ENCODE measurements at places on chromosomes 2 and 18. TPM values are rescaled to one million over a fixed set of nuclear protein-coding genes. Genes with fewer than 3 reads are reported as not detected.

DNA sequence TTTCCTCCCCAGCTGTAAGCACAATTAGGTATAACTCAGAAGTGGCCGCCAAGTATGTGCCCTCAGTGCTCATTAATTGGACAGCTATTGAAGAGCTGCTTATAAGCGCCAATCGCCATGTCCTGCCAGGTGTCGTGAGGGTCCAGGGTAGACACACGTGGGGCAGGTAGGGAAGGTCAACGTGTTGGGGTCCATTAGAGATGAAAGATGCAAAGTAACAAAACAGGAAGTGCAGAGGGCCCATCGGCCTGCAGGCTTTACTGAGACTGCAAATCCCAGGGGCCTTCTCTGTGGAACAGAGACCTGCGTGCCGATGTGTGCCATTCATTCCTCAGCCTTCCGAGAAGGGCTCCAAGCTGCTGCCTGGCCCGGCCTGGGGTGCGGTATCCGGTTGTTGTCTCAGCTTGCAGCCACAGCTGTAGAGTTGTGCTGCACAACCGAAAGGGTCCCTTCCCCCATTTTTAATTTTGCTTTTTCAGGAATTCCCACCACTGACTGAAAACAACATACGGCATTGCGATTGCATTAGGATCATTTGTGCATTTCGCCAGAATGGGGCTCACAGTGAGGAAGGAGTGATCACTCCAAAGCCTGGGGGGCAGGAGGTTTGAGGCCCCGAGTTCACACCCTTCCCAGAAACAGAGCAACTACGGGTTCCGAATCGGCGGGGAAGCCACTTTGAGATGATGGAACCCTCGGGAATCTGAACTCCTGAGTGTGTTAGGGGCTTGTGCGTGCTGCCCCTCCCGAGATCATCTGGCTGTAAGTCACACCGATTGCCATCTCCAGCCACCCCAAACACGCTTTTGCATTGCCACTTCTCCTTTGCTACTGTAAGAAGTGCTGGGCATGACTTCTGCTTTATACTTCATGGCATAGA is 94.3 kb downstream of the TSHZ1 start:
- DNase-seq, result no peak

GRCh38 chr2:218745160-218745558 is 34.5 kb downstream of the TTLL4 start:
- no peak for DNase-seq

Gene C2orf80
- polyA plus RNA-seq, result not detected

DNA sequence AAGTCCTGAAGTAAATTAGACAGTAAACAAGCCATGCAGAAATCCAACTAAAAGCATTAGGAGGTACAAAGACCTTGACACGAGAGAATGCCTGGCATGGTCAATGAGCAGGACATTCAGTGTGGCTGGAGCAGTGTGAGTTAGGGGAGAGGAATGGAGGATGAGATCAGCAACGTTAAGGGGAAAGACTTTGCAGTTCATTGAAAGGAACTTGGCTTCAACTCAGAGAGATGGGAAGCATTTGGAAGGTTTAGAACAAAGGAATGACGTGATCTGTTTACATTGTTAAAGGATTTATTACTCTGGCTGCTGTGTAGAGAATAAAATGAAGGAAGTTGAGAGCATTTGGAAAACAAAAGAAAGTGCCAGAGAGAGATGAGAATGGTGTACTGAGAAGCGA is 621.3 kb downstream of the XIRP2 start:
- peak; percentile 94 for DNase-seq

Gene ZSWIM2
- polyA plus RNA-seq, result not detected

DNA sequence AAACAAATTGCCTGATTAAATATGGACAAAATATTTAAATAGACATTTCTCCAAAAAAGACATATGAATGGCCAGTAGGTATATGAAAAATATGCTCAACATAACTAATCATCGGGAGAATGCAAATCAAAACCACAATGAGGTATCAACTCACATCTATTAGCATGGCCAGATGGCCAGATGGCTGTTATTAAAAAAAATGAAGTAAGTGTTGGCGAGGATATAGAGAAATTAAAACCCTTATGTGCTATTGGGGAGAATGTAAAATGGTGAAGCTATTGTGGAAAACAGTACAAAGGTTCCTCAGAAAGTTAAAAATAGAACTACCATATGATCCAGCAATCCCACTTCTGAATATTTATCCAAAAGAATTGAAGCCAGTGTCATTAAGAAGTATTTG is 272.3 kb upstream of the ZNF804A start:
- no peak for DNase-seq

GRCh38 chr2:62545261-62545660 is 39.3 kb upstream of the TMEM17 start:
- no peak for DNase-seq

DNA sequence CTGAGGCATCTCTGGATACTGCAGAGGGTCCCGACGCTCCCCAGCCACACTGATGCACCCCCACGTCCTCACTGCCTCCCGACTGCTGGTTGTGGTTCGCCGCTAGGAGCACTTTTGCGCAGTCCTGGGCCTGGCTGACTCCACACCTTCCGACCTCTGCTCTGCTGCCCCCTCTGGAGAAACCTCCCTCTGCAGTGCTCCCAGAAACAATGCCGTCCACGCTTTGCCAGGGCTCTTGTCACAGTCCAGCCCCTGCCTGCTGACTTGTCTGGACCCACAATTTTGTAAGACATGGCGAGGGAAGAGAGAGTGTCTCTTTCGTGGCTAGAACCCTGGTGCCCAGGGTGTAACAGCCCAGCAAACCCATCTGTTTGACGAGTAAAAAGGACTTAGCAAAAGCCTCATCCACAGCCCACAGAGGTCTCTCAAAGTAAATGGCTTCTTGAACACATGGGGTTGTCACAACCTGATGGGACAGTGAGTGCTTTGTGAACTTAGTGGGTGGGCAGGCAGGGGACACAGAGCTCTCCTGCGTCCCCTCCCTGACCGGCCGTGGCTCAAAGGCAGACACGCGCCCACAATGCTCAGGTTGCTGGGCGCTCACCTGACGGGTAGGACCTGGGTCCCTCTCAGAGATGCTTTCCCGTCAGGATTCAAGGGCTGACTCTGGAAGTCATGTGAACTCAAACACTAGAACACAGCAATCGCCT is 4.0 kb downstream of the COPS9 start:
- DNase-seq, result no peak

Gene RAB6C
- not detected for polyA plus RNA-seq

GRCh38 chr2:231600619-231601355 is 8.1 kb downstream of the TEX44 start:
- DNase-seq, result no peak

DNA sequence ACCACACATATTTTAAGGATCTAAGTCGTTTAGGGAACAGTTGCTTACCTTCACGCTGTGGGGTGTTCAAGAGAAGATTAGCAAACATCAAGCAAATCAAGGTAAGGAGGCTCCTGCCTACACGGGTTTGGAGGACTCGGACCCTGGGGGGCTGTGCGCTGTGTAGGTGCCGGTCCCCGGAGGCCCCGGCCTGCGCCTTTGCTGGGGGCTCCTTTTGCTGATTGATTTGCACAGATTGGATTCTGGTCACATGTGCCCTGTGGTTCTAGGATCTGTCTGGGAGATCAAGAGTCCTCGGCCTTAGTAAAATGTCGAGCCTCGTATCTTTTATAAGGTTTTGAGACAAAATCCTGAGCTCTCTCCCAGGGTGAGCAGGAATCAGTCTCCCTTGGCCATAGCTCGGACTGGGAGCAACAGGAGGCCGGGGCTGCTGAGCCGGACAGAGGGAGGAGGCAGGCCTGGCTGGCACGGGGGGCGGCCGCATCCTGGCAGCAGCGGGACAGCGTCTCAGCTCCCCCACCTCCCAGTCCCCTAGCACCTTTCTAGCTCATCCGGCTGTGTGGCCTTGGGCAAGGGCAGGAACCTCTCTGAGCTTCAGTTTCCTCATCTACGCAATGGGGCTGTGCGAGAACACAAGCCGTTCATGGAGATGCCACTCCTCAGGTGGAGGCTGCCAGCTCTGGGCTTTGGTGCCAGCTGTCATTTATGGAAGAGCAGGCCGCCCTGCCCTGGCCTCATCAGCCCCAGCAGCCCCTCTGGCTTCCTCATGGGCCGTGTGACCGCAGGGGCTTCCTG is 147.2 kb downstream of the MBP start:
- DNase-seq, result no peak

Gene ITGA6
- polyA plus RNA-seq, result 14.6 TPM

Gene STRADB
- polyA plus RNA-seq, result 5.3 TPM

DNA sequence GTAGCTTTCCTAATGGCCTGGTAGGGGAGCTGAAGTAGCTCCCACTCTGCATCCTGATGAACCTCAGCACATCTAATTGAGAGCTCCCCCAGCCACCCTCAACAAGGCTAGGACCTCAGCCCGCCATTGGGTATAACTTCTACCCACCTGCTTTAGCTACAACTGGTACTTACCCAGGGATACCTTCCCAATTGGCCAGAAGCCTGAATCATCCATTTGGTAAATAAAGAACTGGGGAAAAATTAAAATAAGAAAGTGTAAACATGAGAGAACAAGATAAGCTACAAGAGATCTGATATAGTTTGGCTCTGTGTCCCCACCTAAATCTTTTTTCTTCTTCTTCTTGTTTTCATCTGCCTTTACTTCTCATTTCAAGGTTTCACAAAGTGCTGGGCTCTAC is 372.0 kb downstream of the CMPK2 start:
- DNase-seq, result no peak

Gene CNTNAP5
- polyA plus RNA-seq, result not detected

Gene PRADC1
- polyA plus RNA-seq, result 32.7 TPM

- DNase-seq, result no peak
These were observed 306.2 kb downstream of the SETBP1 start for GRCh38 chr18:44986933-44987332.

Gene NETO1
- not detected for polyA plus RNA-seq

GRCh38 chr2:187874786-187875185 is 320.6 kb upstream of the TFPI start:
- DNase-seq, result no peak

DNA sequence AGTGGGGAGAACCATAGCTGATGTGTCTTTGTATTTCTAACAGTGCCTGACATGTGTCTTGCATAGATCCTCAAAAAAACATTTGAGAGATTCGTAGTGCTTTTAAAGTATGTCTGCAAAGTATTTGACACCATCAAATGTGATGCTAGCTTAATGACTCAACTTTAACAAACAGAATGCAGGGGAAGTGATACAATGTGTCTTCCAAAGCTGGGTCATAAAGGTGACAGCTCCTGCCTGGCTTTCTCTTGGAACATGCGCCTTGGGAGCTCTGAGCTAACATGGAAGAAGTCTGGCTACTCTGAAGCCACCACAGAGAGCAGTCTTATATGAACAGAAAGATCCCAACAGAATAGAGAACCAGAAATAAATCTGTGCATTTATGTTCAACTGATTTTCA is 78.2 kb downstream of the C1D start:
- DNase-seq, result peak; percentile 37

DNA sequence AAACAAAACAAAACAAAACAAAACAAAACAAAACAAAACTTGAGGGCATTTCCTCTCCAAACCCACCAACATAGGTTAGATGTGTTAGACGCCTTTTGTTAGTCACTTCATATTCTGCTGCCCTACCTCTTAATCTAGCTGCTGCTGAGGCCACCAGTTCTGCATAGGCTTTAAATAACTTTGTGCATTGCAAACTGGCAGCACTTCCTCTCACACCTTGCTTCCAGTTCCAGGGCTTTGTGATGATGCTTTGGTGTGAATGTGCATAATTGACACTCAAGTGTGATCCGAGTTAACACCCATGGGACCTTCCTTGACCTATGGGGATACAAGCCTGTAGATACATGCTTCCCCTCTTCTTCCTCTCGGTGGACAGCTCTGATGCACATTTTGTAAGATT is 2.3 kb upstream of the SERPINB11 start:
- no peak for DNase-seq
